ENCODE measurements at places on chromosomes 7 and 10.

DNA sequence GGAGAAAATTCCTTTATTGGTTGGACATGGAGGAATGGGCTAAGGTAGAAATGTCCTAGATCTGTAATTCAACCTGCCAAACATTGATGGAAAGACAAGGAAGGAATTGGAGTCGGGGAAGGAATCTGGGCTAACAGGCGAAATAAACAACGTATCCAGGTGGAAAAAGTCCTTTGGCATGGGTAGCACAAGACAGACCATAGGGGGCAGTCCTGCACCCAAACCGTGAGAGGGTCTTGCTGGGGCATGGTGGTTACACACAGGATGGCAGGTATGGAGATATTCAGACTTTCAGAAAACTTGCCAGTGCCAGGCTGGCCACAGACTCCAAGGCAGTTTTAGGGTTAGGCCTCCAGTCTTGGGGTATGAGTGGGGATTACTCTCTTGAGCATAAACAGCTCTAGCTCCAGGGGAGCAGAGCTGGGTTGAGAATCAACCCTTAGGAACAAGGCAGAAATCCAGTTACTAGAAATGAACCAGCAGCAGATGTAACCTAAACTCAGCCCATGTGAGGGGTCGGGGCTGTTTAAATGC lies 188.6 kb upstream of the GDF10 start:
- DNase-seq, result no peak

- no peak for DNase-seq
These were observed 158.6 kb downstream of the SNX13 start for GRCh38 chr7:17781491-17782215.

- DNase-seq, result no peak
These were observed 63.1 kb downstream of the TNS3 start for GRCh38 chr7:47518827-47519226.

DNA sequence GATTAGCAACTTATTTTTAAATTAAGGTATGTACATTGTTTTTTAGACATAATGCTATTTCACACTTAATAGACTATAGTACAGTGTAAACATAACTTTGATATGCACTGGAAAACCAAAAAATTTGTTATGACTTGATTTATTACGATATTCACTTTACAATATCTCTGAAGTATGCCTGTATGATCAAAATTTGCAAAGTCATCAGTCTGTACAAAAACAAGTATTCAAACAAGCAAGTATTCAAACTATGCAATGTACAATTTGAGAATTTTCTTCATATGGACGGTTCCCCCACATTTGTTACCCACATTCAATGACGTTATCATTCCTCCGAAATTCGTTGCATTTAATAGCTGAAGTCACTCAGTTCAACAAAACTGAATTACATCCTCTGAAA lies 147.9 kb downstream of the AVL9 start:
- no peak for DNase-seq

DNA sequence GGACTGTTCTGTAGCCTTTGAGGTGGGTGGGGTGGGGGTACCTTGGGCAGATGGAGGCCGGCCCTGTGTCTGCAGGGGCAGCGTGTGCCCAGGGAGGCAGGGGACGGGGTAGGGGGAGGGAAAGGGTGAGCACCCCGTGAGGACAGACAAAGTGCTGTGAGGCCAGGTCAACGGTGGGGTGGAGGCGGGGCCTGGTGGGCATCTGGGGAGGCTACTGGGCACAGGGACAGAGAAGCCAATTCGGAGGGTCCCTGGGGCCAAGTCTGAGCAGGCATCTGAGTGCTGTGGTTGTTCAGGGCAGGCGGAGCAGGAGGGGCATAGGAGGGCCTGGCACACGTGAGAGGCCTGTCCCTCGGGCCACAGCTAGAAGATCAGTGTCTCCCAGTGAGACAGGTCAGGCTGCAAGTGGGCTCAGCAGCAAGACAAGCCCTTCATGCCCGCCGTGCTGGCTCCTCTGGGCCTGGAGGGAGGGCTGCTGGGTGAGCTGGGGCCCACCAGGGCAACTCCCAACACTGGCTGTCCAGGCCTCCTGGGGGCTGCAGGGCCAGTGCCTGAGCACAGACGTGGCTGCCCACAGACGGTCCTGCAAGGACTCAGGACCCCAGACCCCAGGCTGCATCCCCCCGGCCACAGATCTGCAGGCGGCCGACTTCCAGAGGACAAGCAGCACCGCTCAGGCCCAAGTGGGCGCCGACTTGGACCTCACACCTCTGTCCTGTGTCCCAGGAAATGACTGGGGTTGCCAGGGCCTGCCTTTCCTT lies 26.4 kb upstream of the KNDC1 start:
- DNase-seq, result no peak

GRCh38 chr10:121899727-121900126 lies 28.1 kb downstream of the ATE1 start:
- no peak for DNase-seq

DNA sequence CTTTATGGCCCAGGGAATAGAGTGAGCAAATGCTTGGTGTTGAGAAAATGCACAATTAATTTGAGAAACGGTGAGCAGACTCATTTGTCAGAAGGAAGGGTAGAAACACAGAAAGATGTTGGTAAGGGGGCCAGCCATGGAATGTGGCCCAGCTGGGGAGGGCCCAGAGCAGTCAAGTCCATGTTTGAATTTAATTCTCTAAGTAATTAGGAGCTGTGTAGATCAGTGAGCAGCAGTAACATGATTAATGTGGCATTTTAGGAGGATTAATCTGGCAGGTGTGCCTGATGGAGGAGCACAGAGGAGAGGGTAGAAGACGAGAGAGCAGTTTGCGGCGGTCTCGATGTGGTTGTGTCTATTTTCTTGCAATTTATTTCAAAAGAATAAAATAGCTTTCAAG lies 218.7 kb downstream of the FRMD4A start:
- DNase-seq, result no peak

DNA sequence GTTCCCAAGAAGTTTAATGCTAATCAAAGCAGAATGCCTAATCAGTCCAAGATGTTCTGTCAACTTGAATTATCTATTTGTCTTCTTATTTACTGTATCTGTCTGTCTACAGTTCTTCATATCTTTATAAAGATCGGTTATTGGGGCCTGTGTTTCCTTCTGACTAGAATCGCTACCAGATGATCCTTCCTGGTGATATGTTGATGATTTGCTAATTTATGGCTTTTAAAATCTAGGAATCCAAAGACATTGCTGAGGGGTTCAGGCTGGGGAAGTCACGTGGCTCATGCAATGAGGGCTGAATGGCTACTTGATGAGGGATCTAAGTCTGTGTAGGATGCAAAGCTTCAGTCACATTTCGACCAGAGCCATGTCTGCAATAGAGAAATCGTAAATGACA lies 536.3 kb downstream of the KCNMA1 start:
- no peak for DNase-seq

GRCh38 chr10:130231251-130231741 lies 95.1 kb downstream of the GLRX3 start:
- no peak for DNase-seq

DNA sequence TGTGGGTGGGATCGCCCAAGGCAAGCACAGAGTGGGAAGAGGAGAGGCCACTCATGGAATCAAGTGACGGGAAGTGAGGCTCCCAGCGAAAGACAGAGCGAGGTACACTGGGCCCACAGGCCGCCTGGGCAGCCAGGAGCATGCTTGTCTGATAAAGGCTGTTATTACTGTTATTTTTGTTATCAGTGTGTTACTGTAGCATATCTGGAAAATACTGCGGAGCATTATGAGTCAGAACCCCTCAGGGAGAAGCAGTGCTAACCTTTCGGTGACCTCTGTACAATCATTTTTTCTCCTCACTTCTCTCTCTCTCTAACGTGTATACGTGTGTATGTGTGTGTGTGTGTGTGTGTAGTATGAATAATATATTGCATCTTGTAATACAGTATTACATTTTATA lies 3.8 kb upstream of the TCERG1L start:
- no peak for DNase-seq

DNA sequence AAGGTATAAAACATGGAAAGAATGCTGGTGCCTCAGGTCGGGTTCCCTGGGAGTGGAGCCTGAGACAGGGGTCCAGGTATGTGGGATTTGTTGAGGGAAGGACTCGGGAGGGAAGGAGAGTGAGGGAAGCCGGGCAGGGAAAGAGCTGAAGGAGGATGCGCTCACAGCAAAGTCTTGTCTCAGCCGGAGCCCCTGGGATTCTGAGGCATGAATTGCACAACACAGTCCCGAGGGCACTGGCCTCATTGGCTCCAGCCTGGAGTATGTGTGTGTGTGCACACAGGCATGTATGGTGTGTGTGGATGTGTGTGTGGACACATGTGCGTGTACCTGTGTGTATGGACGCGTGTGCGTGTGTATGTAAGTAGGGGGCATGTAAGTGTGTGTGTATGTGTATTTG lies 87.4 kb downstream of the WDFY4 start:
- no peak for DNase-seq

- DNase-seq, result no peak
These were observed 502 bp downstream of the ZNF3 start for GRCh38 chr7:100080907-100081534.

- DNase-seq, result no peak
These were observed 29.5 kb downstream of the PLXDC2 start for GRCh38 chr10:19845503-19846368.

DNA sequence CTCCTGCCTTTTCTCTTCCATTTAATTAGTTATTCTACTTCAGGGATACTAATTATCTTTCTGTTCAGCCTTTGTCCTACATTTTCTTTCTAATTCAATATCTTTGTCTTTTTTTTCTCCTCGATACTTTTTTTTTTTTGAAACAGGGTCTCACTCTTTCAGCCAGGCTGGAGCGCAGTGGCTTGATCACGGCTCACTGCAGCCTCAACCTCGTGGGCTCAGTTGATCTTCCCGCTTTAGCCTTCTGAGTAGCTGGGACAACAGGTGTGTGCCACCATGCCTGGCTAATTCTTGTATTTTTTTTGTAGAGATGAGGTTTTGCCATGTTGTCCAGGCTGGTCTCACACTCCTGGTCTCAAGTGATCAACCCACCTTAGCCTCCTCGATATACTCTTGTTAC lies 38.9 kb downstream of the CCSER2 start:
- DNase-seq, result no peak

GRCh38 chr10:92508866-92509265 lies 65.0 kb downstream of the IDE start:
- DNase-seq, result no peak

- no peak for DNase-seq
These were observed 59.1 kb downstream of the HGF start for GRCh38 chr7:81710751-81711150.

- DNase-seq, result no peak
These were observed 295.4 kb downstream of the CNTNAP2 start for GRCh38 chr7:146411975-146412374.

DNA sequence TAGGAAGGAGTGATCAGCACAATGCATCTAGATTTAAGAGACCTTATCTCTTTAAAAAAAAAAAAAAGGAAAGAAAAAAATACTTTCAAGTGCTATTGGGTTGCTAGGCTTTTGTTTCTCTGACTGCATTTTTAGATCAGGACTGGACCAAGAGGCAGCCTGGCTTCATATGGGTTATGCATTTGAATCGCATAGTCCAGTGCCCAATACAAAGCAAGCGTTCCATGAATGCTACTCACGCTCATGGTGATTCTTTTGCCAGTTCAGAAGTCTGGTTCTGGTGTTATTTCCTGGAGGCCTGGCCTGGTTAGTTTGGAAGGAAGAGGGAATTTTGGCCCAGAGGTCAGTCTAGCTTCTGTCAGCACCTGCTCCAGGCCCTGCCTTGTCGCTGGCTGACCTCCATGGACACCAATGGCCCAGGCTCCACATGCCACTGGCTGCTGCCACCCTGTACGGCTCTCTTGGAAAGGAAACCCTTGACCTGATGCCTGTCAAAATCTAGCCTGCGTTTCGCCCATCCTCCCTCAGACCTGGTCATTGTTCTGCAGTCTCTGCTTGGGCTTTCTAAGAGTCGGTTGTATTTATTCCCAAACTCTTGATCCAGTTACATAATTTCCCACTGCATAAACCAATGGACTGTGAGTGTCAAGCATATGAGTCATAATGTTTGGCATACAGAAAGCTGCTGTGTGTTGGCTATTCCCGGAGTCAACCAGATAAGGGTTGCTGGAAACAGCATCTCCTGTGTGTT lies 74.3 kb upstream of the MKX start:
- DNase-seq, result no peak

GRCh38 chr10:69994262-69994661 lies 58.4 kb upstream of the MACROH2A2 start:
- DNase-seq, result no peak

DNA sequence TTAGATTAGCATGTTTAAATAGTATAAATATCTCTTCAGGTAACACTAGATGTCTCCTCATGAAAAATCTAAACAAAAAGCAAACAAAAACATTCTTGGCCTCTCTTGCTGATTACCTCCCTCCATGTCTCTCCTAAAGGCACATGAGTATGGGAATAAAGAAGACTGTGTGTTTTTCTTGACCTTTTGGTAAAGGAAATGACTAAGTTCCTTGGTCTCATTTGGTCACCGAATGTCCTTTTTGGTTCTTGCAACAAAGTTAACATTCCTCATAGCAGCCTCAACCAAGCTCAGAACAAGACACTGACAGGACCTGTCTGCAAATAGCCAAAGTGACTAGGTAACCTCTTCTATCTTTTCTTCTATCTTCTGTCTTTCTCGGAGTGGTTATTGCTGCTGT lies 35.5 kb downstream of the POM121L12 start:
- no peak for DNase-seq

DNA sequence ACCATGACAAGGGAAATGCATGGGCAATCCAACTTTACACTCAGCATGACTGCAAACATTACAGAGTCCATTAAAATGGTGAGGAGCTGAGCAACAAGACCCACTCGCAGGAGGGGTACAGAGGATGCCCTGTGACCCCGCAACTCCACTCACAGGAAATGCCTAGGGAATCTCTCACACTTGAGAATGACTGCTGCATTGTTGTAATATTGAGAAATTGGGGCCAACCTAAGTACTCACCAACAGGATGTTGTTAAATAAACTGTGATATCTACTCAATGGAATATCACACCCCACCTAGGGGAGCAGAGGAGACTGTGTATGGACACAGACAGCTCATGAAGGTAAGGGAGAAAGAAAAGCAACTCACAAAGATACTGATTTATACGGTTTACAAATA lies 53.4 kb upstream of the CAMK2B start:
- no peak for DNase-seq

DNA sequence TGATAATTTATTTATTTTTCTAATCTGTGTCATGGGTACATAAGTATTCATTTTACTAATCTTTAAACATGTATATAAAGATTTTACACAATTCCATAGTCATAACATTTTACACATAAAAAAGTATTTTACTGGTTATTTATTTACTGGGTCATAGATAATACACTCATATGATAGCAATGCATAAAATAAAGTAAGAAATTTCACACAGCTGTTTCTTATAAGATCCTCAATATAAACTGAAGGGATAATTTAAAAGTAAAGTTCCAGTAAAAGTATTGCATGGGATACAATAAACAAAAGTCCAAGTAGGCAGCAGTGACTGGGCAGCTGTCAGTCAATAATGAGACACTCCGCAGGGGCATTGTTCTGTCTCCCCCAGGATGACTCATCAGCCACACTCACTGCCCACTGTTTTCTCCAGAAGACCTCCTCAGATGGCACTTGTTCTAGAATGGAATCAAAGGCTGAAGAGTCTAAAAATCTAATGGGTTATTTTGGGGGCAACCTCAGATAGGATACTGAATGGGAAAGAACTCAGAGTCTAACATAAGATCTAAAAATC lies 32.7 kb downstream of the DPY19L1 start:
- DNase-seq, result no peak

Data from activated CD4-positive, CD25-positive, alpha-beta regulatory T cell (primary cell).